ENCODE measurements at places on chromosomes 6 and 20.

GRCh38 chr6:27867051-27867944 is 44.9 kb downstream of the OR2B2 start:
- DNase-seq = no peak

DNA sequence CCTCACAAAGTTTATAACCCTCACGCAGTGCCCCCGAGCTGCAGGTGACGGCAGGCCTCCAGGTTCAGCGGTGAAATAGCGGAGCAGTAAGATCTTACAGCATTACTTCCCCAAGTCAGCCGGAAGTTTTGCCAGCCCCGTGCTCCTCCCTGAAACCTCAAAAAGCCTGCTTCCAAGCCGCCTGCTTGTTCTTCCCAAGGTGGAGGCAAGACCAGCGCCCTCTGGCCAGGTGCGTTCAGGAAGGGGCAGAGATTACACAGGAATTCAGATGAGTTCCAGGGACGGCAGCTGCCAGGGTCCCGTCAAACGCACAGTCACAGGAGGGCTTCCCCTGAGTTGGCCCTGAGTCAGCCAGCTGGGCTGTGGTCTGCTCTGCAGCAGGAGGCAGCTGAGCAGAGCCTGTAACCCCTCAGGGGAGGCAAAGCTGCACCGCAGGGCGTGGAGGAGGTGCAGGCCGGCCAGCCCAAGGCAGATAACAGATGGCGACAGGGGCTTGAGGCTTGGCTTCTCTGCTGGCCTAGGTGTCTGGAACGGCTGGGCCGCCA is 124.1 kb upstream of the RPS6KA2 start:
- peak; percentile 90 for DNase-seq

DNA sequence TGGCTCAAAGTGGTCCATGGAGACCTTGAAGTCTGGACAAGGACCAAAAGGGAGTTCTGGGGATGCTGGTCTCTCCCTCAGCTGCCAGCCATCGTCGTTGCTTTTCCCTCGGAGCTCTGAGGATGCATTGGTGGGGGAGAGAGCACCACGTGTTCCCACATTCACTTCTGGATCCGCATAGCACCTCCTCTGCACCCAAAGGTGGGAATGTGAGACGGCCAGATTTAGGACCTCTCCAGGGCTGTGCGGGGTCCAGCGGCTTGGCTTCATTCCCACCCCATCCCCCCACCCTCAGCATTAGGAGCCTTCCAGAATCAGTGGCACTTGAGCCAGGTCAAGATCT is 1.1 kb downstream of the EPB41L1 start:
- no peak for DNase-seq

- DNase-seq = no peak
Measured at GRCh38 chr6:89212472-89212871, 4.7 kb downstream of the GABRR1 start.

- DNase-seq = peak; percentile 39
Measured at GRCh38 chr6:108958900-108959770, 110.9 kb downstream of the ARMC2 start.

DNA sequence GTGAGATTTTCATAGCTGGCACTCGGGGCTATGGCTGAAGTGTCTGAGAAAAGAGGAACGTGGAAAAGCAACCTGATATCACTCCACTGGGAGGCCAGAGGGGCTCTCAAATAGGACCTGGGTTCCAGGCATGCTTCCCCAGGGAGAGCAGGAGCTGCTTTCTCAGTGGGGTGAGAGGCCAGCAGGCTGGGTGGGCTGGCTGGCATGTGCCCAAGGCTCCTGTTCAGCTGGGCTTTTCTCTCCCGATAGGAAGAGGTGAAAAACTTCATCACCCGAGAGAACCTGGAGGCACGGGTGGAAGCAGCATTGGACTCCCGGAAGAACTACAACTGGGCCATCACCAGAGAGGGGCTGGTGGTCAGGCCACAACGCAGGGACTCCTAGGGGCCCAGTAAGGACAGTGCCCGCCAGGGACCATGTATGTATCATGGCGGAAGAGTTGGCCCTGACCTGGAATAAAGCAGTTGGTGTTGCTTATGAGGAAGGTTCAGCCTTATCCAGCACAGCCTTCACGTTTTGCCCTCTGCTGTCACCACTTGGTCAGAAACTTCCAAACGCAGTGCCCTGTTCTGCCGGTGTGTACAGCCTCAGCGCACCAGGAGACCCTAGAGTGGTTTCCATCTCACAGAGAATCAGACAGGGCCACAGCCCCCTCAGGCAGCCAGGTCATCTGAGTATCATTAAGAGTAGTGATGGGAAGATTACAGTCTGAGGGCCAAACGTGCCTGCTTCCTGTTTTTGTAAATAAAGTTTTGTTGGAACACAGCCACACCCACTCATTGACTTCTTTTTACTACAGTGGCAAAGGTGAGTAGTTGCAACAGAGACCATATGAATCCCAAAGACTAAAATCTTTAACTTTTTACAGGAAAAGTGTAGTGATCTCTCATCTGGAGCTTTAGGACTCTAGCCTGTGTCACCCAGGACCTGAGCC is 1.9 kb downstream of the MRPS26 start:
- DNase-seq = no peak

DNA sequence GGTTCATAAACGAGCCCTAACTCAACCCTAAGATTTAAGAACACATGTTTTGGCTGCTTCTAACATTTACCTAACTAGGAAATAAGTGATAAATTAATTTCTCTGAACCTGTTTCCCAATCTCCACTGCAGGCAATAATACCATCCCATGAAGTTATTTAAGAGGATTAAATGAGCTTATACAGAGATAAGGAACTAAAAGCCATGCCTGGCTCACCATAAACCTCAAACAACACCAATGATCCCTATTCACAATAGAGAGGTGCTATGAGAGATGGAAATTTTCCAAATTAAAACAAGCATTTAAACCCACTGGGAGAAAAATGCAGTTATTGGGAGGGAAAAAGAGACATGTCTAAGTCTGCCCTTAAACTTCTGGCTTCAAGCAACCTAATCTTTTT is 33.9 kb upstream of the KLHL31 start:
- DNase-seq = no peak

- peak; percentile 21 for DNase-seq
Measured at GRCh38 chr20:37627060-37627766, 66.6 kb upstream of the CTNNBL1 start.

DNA sequence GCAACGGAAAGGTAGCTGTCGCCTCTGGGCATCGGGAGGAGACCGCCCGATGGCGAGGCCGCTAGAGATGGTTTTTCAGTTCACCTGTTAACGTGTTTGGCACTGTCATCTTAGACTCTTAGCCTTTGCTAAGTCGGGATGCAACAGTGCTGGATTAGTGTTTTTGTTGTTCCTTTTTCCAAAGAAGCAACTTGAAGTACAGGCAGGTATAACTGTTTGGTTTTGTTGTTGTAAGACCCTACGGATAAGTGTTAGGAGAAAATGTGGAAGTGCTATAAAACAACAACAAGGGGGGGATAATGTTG is 723 bp downstream of the MANEA start:
- DNase-seq = no peak

GRCh38 chr6:14762077-14762476 is 483.8 kb upstream of the JARID2 start:
- DNase-seq = no peak

DNA sequence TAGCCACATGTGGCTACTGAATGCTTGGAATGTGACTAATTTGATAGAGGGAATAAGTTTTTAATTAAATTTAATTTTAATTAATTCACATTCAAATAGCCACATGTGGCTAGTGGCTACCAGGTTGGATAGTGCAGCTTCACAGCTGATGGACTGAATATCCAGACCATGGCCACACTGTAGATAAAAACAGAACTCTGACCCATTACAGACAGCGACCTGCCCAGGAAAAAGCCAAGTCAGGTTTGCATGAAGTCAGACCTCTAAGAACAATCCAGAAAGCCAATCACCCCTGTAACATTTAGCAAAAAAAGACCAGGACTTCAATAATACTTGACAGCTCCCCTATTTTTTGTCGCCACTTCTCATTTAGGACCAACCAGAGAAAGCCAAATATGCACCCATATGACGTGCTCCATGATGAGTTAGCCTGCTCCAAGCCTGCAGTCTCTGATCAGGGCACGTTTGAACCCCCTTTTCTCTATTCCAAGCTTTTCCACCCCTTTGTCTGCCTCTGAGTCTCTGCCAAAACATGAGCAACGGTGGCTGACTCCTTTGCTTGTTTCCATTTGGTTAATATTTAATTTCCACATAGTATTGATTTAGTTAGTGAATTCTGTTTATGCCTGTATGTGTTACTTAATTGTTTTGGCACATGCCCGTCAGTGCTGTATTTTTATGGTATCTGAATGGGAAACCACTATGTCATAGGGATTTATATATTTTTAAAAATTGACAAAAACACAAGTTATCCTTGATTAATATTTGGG is 636.3 kb downstream of the UTRN start:
- DNase-seq = no peak

DNA sequence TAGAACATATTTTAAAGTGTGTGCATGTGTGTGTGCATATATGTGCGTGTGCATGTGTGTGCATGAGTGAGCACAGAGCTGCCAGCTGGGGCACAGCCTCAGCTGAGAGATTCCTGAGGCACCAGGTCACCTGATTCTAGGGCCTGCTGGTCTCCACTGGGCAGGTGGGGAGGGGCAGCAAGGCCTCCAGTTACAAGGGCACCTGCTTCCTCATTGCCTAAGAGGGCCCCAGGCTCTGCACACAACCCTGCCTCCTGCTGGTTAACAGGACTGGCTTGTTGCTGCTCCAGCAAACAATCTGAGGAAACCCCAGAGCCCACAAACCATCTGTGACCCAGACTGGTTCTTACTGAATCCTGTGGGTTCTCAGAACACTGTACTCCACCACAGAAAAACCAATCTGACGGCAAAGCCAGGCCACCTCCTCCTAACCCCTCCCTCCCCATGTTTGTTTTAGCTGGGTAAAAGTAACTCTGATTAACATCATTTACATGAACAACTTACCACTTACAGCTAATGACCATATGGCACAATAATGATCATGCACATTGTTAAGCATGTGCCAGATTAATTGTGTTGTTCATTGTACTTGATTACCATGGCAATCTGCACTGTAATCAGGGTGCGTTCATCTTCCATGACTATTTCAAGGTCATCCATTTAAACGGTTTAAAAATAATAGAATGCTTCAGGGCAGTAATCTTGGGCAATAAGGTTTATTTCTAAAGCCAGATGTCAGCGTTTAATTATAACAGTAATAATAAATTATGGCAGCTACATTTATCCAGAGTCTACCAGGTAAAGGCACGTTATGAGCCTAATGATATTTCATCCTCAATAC is 23.1 kb upstream of the UBE2J1 start:
- peak; percentile 96 for DNase-seq

GRCh38 chr6:131510094-131510493 is 62.9 kb upstream of the ARG1 start:
- no peak for DNase-seq

- DNase-seq = no peak
Measured at GRCh38 chr6:161079566-161080262, 88.1 kb downstream of the MAP3K4 start.

DNA sequence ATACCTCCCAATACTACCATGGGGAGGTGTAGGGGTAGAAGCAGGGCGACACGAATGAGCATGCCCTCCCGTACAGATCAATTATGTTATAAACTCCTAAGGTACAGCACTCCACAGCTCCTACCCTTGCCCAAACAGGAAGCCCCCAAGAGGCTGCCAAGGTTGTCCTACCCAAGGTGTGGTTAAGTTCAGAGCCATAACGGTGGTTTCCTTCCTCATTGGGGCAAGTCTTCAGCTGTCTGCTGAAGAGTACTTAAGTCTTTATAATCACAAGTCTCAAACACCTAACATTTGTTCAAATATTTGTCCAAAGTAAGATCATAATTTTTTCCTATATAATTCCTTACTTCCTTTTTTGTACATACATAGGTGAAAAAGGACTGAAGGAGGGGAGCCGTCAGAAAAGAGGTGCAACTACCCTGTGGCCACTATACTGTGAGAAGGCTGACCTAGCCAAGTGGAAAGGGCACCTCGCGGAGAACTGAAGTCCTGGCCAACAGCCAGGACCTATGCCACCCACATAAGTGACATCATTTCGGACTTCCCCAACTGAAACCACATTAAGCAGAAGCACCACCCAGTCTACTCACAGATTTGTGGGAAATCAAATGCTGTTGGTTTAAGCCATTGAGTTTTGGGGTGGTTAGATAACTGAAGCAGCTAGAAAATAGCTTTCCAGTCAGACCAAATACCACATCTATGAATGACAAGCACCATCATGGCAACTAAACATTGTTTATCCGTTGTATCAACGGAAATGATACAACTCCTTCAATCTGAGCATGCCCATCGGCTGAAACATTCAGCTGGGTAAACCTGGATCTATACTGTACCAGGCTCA is 2.9 kb upstream of the RAB22A start:
- peak; percentile 66 for DNase-seq

GRCh38 chr6:122400121-122400450 is 634 bp downstream of the HSF2 start:
- no peak for DNase-seq

DNA sequence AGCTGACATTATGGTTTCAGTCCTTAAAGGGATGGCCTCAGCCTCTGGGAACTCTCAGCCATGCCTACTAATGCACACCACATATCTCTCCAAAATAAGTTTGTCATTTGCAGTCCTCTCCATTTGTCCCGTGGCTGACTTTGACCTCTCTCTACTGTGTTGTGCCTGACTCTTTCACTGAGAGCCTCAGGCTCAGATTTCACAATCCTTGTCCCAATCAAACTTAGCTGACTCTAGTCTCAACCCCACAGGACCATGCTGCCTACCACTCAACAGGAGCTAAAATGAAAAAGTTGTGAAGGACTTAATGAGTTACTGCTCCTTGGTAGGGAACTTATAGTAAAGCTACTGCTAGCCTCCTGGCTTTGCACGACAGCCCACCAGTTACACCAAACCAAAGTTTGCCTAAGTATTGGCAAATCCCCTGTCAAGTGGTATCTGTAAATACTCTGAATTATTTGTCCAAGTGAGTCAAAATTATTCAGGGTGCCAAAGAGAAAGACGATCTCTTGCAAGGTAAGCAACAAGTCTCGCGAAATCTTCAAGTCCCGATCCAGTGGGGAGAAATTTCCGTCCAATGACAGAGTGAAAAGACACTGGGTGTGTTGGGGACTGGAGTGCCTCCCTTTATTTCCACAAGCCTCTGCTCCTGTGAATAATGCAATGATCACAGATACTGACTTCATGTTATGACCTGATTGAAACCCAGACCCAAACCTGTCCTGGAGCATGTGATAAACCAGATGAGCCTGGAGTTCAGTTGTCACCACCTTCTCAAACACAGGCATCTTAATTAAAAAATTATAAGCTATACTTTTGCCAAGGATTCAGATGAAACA is 124.4 kb upstream of the FOXQ1 start:
- DNase-seq = no peak

Measured in HL-60 (cell line).